ENCODE measurements at places on chromosomes 12 and 14.

- no peak for DNase-seq
Observed at GRCh38 chr12:15234508-15234907, 13.3 kb upstream of the RERG start.

DNA sequence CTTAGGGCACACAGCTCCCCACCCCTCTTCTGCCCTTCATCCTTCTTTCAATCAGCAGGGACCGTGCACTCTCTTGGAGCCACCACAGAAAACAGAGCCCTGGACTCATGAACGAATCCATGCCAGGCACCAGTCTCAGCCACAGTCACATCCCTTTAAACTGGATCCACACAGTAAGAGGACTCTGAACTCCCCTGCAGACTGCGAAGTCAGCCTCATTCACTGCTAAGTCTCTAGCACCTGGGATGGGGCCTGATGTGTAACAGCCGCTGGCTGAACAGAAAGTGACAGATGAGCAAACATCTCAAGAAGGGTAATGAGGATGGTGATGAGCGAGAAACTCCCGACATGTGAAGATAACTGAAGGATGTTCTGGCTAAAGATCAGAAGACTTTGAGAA is 45.8 kb upstream of the IQSEC3 start:
- DNase-seq: no peak

GRCh38 chr12:76698966-76699365 is 64.9 kb upstream of the ZDHHC17 start:
- no peak for DNase-seq

DNA sequence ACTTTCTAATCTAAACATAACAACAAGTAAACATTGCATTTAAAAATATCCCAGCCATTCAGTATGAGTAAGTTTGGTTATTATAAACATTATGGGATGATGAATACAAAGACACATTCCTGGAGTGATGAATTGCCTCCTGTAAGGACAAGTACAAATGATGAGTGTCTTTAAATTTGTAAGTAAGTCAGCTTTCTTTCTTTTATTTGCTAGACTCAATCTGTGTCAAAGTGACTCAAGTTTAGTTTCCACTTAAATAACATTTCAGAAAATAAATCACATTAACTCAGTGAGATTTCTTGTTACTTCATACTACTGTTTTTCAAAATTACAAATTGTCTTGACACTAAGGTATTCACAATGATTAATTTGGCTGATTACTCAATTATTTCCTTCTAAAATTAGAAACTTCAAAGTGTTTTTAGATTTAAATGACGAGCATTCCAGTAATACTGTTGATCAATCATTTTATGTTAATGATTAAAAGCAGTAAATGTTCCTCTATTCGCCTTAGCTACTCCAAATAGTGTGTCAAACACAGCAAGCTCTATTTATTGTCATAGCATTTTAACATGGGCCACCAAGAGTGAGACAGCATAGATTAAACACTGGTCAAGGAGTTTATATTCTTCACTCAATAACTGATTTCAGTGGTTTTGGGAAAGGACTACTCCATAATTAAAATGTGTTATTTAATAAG is 658.0 kb upstream of the MDGA2 start:
- no peak for DNase-seq

DNA sequence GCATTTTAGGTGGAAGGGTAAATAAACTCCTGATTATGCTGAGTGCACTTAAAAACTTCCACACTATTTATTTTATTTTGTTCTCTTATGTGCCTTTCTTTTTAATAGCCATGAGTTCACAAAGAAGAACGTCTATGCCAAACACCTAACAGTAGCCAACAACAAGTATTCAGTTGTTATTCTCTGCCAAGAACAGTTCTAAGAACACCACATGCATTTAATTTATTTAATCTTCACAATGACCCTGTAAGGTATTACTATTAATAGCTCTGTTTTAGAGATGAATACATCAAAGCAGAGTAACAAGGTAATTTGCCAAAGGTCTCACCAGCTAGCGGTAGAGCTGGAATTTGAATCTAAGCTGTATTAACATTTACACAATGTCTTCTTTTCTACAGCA is 240.1 kb downstream of the ALG10B start:
- DNase-seq: no peak

- no peak for DNase-seq
Observed at GRCh38 chr14:60455875-60456274, 30.0 kb downstream of the C14orf39 start.

DNA sequence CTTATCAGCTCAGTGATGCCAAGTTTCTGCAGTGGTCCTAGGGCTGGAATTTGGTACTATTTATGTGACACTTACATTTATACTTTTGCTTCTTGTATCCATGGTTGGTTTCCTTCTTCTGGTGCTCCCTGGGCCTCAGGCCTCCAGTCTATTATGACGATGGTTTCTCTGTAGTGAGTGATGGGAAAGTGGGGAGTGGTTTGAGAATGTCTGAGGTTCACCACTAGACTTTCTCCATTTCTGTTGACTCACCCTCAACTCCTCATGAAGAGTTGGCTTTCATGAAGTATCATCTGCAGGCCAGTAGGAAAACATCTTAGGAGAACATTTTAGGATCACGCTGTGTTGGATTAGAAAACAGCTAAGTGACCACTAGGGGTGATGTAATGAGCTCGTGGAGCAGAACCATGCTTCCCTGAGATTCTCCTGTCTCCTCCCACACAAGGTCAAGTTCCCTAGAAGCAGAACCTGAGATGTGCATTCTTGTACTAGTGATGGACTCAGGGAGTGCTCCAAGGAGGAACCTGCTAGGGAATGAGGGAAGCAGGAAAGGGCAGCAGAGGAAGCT is 32.1 kb downstream of the RPH3A start:
- DNase-seq: peak; percentile 4

DNA sequence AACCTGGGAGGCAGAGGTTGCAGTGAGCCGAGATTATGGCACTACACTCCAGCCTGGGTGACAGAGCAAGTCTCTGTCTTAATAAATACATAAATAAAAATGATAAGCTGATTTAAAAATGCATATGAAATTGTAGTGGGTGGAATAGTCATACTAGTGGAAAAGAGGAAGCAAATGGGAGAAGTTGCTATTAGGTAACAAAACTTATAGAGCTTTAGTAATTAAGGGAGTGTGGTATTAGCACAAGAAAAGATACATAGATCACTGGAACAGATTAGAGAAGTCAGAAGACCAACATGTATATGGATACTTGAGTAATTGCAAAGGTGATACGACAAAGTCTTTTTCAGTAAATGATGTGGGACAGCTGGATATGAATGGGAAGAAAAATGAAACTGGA is 26.5 kb downstream of the TECPR2 start:
- no peak for DNase-seq

GRCh38 chr12:103823871-103824270 is 17.2 kb downstream of the NT5DC3 start:
- no peak for DNase-seq

DNA sequence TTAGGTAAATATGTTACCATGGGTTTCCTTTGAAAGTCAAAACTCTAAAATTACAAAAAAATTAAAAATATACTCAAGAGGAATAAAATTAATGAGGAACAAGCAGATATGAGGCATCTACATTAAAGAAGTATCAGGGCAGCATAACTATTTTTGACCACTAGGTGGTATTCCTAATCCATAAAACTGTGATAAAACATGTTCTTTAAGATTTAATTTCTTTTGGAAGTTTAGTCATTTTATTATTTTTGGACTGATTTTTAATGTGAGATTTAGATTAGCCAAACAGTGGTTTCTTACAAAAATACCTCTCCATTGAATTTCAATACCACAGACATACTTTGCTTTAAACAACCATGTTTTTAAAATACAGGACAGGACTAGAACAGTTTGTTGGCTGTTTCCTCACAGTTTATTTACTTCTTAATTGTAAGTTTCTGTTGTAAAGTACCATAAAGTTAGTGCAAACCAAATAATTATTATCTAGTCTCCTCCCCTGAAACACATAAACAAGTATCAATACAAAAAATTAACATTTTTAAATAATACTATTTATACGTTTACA is 49.8 kb downstream of the NTS start:
- DNase-seq: no peak

GRCh38 chr14:92890830-92891588 is 31.9 kb upstream of the CHGA start:
- no peak for DNase-seq

DNA sequence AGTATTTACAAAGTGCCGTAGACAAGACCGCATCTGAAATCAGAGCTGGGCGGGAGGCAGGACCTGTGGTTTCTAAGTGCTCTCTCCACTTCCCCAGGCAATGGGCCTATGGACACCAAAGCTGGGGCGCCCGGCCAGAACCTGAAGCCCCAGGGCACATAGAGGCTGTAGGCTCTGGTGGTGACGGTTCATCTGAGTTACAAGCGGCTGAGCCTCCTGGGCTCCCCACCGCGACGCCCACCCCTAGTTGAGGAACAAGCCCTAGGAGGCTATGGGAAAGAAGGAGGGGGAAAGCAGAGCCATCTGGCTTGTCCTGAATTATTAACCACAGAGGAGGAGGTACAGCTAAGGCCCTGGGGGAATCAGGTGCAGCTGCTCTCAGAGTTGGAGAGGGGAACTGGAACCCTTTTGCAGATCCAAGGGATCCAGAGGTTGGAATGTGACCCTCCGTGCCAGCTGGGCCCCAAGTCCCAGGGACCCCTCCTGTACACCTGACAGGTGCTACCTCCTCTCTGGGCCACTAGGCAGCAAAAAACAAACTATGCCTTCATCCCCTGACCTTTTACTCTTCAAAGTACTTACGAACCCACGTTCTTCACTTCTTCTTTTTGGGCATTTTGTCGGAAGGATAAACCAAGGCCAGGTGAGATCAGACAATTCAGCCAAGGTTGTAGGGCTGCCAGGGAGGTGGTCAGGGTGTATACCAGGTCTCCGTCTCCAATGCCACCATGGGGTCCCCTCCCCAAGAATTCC is 77.2 kb downstream of the ARL6IP4 start:
- no peak for DNase-seq

DNA sequence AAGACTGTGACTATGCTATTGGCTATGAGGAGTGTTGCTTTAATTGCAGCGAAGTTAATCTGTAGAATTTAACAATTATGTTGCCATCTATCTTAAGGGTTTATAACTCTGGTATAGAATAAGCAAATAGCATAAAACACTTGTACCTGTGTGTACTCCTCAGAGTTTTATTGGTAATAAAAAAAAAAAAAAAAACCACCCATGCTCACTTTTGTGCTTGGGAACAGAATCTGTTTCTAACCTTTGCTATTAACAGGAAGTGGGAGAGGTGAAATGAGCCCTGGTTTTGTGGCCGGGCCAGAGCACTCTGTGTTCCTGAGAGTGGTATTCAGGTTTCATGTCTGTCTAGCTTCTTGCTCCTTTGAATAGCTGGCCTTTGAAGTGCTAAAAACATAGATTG is 53.1 kb downstream of the PDE3A start:
- DNase-seq: no peak

GRCh38 chr14:74019408-74020137 is 424 bp downstream of the BBOF1 start:
- DNase-seq: no peak

DNA sequence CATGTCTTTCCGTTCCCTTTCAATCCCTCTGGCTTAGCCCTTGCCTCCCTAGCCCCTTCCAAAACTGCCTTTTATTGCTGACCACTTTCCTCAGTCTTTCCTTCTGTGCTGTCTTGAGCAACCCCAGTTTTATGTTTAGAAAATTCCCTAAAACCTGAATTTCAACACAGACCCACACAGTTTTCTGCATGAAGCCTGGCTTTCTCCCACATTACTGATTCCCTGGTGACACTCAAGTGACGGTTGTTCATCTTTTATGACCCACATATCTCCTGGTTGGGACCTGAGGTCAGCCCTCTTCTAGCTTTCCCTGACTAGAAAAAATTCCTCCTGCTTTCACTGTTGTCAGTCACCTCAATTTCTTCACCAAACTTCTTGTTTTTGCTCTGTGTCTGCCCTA is 21.0 kb downstream of the FGD4 start:
- DNase-seq: no peak
